ENCODE measurements at places on chromosomes 2 and 18. TPM values are rescaled to one million over a fixed set of nuclear protein-coding genes. Genes with fewer than 3 reads are reported as not detected.

MOCOS gene
- 1.2 TPM for total RNA-seq

TUBA4B gene
- total RNA-seq, result not detected

POTEJ gene
- total RNA-seq, result not detected

SGPP2 gene
- 20.9 TPM for total RNA-seq

CASP8 gene
- 45.0 TPM for total RNA-seq

DLGAP1 gene
- 0.51 TPM for total RNA-seq

TGFA gene
- total RNA-seq, result 2.5 TPM

FOXI3 gene
- not detected for total RNA-seq

GNAL gene
- total RNA-seq, result 1.6 TPM

GRCh38 chr2:45614871-45615415 is 3.9 kb upstream of the SRBD1 start:
- no peak for DNase-seq

- peak; percentile 32 for DNase-seq
Observed at GRCh38 chr2:196971574-196972279, 45.2 kb upstream of the PGAP1 start.

DNA sequence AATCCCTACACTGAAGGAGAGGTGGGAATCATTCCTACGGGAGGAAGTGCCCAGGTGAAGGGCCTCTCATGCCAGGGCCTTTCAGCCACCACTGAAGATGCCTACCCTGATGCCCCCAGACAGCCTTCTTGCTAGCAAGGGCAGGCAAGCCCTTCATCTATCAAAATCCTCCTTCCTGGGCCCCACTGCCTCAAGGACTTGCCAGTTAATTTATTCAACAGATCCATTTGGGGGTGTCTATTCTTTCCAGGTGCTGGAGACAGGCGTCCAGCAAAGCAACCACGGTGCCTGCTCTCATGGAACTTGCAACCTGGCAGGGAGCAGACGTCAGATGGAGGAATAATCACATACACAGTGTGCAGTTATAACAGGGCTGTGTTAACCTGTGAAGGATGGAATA is 95.5 kb downstream of the GYPC start:
- DNase-seq, result no peak

DNA sequence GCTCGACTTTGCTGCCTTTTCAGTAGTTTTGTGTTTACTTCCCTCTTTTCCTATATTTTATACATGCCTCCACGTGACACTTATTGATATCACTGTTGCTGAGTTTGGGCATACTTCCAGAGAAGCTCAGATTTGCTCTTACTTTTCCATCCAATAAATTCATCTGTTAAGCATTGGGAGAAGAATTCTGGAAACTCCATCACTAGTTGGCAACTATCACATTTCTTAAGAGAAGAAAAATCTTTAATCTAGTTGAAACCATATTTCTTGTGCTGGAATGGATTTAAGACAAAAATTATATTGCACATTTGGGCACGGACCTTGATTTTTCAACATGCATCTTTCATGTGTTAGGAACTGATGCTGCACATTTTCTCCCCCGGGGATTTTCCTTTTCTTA is 52.6 kb upstream of the CPO start:
- DNase-seq, result no peak

DNA sequence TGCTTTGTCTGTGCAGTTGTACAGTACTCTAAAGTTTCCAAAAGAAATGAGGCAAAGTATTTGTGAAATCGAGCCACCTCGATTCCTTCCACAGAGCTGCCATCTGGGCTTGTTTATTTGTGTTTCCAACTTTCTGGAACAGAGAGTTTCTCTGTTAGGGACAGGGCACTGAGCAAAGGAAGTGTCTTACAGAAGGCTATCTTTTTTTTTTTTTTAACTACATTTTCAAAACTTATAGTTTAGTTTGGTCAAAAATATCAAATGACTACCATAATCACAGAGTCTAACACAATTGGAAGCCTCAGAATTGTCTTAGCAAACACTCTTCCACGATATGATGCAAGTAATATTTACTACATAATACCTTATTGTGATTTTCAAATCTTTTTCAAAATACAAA is 796 bp downstream of the RFTN2 start:
- DNase-seq, result no peak

DNA sequence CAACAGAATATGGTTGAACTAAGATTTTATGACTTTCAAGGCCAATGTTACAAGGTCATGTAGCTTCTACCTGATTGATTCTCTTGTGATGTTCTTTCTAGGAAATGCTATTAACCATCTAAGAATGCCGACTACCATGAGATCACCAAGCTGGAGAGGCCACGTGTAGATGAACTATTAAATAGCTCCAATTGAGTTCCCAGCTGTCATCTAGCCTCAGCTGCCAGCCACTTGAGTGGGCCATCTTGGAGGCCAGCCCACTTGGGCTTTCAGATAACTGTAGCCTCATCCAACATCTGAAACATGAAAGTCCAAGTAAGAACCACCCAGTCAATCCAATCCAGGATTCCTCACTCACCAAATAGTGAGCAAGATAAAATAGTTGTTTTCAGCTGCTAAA is 376.9 kb upstream of the TMEFF2 start:
- DNase-seq, result no peak

GRCh38 chr2:210460322-210461227 is 16.0 kb downstream of the LANCL1 start:
- DNase-seq, result no peak

GRCh38 chr18:76982841-76983583 is 149.6 kb downstream of the MBP start:
- DNase-seq, result peak; percentile 91

DNA sequence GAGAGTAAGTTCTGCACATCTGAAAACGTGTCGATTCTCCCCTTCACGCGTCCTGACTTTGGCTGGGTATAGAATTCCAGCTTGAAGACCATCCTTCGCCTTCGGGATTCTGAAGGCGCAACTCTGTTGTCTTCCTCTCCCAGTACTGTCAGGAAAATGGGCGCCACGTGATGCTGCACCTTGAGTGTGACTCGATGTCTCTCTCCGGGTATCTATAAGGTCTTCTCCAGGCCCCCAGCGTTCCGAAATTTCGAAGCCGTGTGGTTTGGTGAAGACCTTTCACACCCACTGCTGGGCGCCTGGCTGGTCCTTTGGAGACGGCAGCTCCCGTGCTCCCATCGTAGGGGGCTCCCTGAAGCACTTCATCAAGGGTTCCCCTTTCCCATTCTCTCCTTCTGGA is 203.7 kb downstream of the HDAC4 start:
- no peak for DNase-seq
